ENCODE measurements at places on chromosomes 13 and 19. TPM values are rescaled to one million over a fixed set of nuclear protein-coding genes. Genes with fewer than 3 reads are reported as not detected.

GRCh38 chr13:49472186-49472585 lies 23.6 kb upstream of the PHF11 start:
- H3K27me3 ChIP-seq, result no peaks in the 10 kb centered on the region
- no peaks in the 10 kb centered on the region for H3K36me3 ChIP-seq
- H3K4me3 ChIP-seq, result no peak overlapping the region
- DNase-seq, result no peak
- no peaks in the 10 kb centered on the region for H3K4me1 ChIP-seq

The CPB2 gene
- not detected for total RNA-seq

GRCh38 chr19:35044317-35045117 lies 3.0 kb downstream of the HPN start:
- no peaks in the 10 kb centered on the region for H3K36me3 ChIP-seq
- H3K27me3 ChIP-seq, result no peaks in the 10 kb centered on the region

DNA sequence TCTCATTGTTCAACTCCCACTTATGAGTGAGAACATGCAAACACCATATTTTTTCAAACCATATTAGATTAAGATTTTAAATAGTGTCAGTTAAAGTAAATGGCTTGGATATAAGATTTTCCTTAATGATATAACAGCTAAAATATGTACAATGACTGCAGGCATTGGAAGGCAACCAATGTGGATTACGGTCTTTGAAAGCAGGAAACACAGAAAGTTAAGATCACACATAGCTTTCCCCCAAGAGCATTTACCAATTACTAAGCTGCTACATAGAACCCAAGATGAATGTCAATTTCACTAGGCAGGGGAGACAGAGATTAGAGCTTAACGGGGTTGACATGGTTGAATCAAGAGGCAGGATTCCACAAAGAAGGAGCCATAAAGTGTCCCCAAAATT lies 173.2 kb upstream of the TRPC4 start:
- DNase-seq, result no peak
- no peak overlapping the region for H3K27ac ChIP-seq
- H3K27me3 ChIP-seq, result no peaks in the 10 kb centered on the region
- H3K4me1 ChIP-seq, result no peaks in the 10 kb centered on the region
- no peaks in the 10 kb centered on the region for H3K36me3 ChIP-seq

- peak; percentile 73 for DNase-seq
- peak within 1 kb of the TSS; percentile 66 for H3K27ac ChIP-seq
- H3K36me3 ChIP-seq, result peaks cover 5% of the 10 kb centered on the region
- H3K4me1 ChIP-seq, result peaks cover 6% of the 10 kb centered on the region
- H3K4me3 ChIP-seq, result peak within 1 kb of the TSS; percentile 66
- no peaks in the 10 kb centered on the region for H3K27me3 ChIP-seq
Measured at GRCh38 chr19:16660763-16661479, at the start of gene TMEM38A. TMEM38A (plus strand) TSS chr19:16661139; CDS start chr19:16661218, 79 bp downstream.

The IGFL3 gene
- not detected for total RNA-seq

DNA sequence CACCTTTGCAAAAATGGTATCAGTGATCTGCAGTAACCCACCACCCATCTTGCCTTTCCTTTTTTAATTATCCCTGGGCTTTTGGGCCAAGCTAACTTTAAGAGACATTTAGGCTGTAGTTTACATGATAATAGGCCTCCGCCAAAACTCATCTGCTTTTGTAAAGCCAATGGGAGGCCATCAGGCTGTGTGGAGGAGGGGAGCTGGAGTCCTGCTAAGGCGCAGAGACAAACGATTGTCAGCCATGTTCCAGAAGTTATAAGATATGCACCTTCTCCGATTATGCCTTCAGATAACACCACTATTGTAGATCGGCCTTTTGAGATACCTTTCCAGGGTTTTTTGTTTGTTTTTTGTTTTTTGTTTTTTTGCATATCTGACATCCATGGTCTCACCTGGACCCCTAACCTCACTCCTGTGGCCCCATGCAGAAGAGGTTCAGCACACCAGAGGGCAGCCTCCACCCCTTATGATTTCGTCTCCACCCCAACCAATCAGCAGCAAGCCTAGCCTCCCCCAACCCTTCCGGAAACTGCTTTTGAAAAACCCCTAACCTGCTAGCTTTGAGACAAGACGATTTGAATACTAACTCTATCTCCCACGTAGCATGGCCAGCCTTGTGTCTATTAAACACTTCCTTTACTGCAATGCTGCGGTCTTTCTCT lies 113.9 kb upstream of the UBL3 start:
- no peaks in the 10 kb centered on the region for H3K27me3 ChIP-seq
- H3K36me3 ChIP-seq, result no peaks in the 10 kb centered on the region
- no peak overlapping the region for H3K4me3 ChIP-seq
- no peaks in the 10 kb centered on the region for H3K4me1 ChIP-seq
- no peak for DNase-seq

- DNase-seq, result no peak
- peaks cover 36% of the 10 kb centered on the region for H3K4me1 ChIP-seq
- no peaks in the 10 kb centered on the region for H3K36me3 ChIP-seq
- no peak overlapping the region for H3K4me3 ChIP-seq
- no peaks in the 10 kb centered on the region for H3K27me3 ChIP-seq
Measured at GRCh38 chr19:48777720-48778119, 22.4 kb downstream of the FGF21 start.

The EPS8L1 gene
- total RNA-seq, result 10.2 TPM

The IER2 gene
- total RNA-seq, result 42.7 TPM

- DNase-seq, result no peak
- no peaks in the 10 kb centered on the region for H3K27me3 ChIP-seq
- no peaks in the 10 kb centered on the region for H3K4me1 ChIP-seq
- H3K36me3 ChIP-seq, result no peaks in the 10 kb centered on the region
- no peak overlapping the region for H3K4me3 ChIP-seq
Measured at GRCh38 chr19:4409123-4409933, 6.9 kb downstream of the CHAF1A start.

- H3K27me3 ChIP-seq, result no peaks in the 10 kb centered on the region
- DNase-seq, result peak; percentile 99
- no peaks in the 10 kb centered on the region for H3K36me3 ChIP-seq
- peak within 1 kb of the TSS; percentile 82 for H3K4me3 ChIP-seq
Measured at GRCh38 chr19:11597202-11598102, at the start of gene ZNF627. ZNF627 (plus strand) TSS chr19:11597483; CDS start chr19:11597628, 145 bp downstream.

The DCT gene
- 0.83 TPM for total RNA-seq

The SWSAP1 gene
- total RNA-seq, result 1.4 TPM
